ENCODE measurements at places on chromosomes 6 and 20.

GRCh38 chr20:35617397-35618262 lies 2.0 kb downstream of the SPAG4 start:
- peaks cover 15% of the 10 kb centered on the region for H3K36me3 ChIP-seq
- peak overlapping the region; percentile 56 for H3K4me3 ChIP-seq
- H3K27ac ChIP-seq = peak overlapping the region; percentile 74
- peak; percentile 72 for DNase-seq
- H3K4me1 ChIP-seq = peaks cover 23% of the 10 kb centered on the region

- H3K27me3 ChIP-seq = no peaks in the 10 kb centered on the region
- DNase-seq = no peak
- H3K27ac ChIP-seq = no peak overlapping the region
- H3K4me1 ChIP-seq = peaks cover 13% of the 10 kb centered on the region
These were observed 69.2 kb upstream of the SIRPA start for GRCh38 chr20:1825938-1826445.

GRCh38 chr6:88599571-88599970 lies 363.8 kb downstream of the RNGTT start:
- H3K27ac ChIP-seq = no peak overlapping the region
- H3K36me3 ChIP-seq = no peaks in the 10 kb centered on the region
- no peak for DNase-seq
- H3K4me1 ChIP-seq = no peaks in the 10 kb centered on the region
- H3K27me3 ChIP-seq = no peaks in the 10 kb centered on the region

DNA sequence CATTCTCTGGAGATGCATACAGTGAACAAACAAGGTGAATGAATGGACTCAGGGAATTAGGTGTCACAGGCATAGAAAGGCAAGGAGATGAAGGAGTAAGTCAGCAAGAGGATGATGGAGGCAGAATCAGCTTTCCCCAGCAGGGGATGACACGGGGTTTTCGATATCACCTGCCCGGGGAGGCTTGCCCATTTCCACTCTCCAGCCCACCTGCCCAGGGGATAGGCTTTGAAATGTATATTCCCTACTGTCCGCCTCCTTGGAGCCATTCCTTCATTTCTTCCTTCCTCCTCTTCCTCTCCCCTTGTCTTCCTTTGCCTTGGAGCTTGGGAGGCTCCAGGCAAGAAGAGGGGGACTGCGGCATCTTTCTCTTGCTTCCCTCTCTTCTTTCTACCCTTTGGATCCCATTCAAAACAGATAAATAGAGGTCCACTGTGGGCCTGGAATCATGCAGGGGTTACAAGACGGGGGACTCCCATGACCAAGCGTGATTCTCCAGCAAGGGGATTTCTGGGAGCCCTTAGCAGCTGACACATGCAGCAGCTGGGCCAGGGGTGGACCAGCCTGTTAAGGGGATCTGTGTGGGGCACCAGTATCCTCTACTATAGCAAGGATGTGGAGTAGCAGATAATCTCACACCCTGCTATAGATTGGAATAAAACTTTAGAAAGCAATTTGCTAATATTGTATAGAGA lies 23.5 kb upstream of the RNF24 start:
- no peak overlapping the region for H3K4me3 ChIP-seq
- DNase-seq = no peak
- no peaks in the 10 kb centered on the region for H3K27me3 ChIP-seq
- H3K4me1 ChIP-seq = peaks cover 18% of the 10 kb centered on the region
- H3K36me3 ChIP-seq = no peaks in the 10 kb centered on the region

- H3K36me3 ChIP-seq = no peaks in the 10 kb centered on the region
- H3K4me1 ChIP-seq = peaks cover 33% of the 10 kb centered on the region
- peak overlapping the region; percentile 83 for H3K27ac ChIP-seq
- H3K27me3 ChIP-seq = peaks cover 17% of the 10 kb centered on the region
These were observed 2.1 kb downstream of the MAFB start for GRCh38 chr20:40686893-40687292.

- peak overlapping the region; percentile 82 for H3K4me3 ChIP-seq
- DNase-seq = no peak
- no peaks in the 10 kb centered on the region for H3K27me3 ChIP-seq
- H3K27ac ChIP-seq = peak overlapping the region; percentile 100
- peaks cover 35% of the 10 kb centered on the region for H3K4me1 ChIP-seq
These were observed 525 bp downstream of the PNRC1 start for GRCh38 chr6:89081129-89081422.

- peaks cover 44% of the 10 kb centered on the region for H3K4me1 ChIP-seq
- DNase-seq = peak; percentile 45
- peak overlapping the region; percentile 7 for H3K27ac ChIP-seq
- no peaks in the 10 kb centered on the region for H3K36me3 ChIP-seq
- H3K4me3 ChIP-seq = no peak overlapping the region
These were observed 40.0 kb upstream of the TAF8 start for GRCh38 chr6:42010185-42010891.

GRCh38 chr6:1629316-1629715 lies 19.6 kb downstream of the FOXC1 start:
- no peak overlapping the region for H3K4me3 ChIP-seq
- H3K36me3 ChIP-seq = no peaks in the 10 kb centered on the region
- H3K27ac ChIP-seq = no peak overlapping the region
- no peak for DNase-seq

GRCh38 chr20:43985608-43986316 lies 71.1 kb downstream of the TOX2 start:
- no peaks in the 10 kb centered on the region for H3K36me3 ChIP-seq
- H3K27me3 ChIP-seq = no peaks in the 10 kb centered on the region
- DNase-seq = no peak
- H3K4me3 ChIP-seq = no peak overlapping the region

- H3K27me3 ChIP-seq = peaks cover 11% of the 10 kb centered on the region
- peaks cover 26% of the 10 kb centered on the region for H3K4me1 ChIP-seq
- peak; percentile 88 for DNase-seq
- peak overlapping the region; percentile 1 for H3K4me3 ChIP-seq
- H3K36me3 ChIP-seq = no peaks in the 10 kb centered on the region
- peak overlapping the region; percentile 55 for H3K27ac ChIP-seq
These were observed 39.8 kb upstream of the SLCO4A1 start for GRCh38 chr20:62602550-62602949.

DNA sequence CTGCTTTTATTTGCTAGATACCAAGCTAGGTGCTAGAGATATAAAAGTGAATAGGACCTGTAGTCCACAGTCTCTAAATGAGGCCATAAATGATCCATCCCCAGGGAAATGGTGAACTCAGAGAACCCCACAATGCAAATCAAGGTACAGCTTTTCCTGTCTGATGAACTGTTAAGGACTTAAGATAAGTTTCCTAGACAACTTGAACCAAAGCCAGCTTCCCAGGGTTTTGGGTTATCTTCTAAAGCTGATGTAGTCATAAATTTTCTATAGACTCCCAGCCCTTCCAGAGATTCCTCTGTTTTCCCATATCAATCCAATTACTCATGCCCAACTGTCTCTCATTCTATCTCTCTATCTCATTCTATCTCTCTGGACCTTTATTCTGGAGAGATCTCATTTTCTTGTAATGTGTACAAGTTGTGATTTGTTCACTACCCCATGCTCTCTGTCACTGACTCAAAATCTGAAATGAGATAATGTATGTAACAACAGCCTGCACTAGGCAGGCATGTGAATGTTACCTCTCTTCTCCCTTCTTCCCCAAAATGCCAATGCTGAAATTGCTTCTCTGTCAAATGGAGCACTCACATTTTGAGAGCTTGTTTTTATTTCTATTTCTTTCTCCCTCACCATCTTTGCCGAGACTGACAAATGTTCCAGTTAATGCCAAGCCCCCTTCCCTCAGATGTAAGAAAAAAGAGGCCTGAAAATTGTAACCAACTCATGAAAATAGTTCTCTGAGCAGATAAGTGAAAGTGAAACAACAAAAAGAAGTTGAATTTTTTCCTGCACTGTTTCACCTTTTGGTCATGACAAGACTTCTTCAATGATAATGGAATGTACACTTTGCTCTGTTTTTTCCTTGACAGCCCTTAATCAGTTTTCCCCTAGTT lies 279.9 kb downstream of the SLC35F1 start:
- H3K4me3 ChIP-seq = no peak overlapping the region
- DNase-seq = no peak
- H3K4me1 ChIP-seq = no peaks in the 10 kb centered on the region
- H3K36me3 ChIP-seq = no peaks in the 10 kb centered on the region

DNA sequence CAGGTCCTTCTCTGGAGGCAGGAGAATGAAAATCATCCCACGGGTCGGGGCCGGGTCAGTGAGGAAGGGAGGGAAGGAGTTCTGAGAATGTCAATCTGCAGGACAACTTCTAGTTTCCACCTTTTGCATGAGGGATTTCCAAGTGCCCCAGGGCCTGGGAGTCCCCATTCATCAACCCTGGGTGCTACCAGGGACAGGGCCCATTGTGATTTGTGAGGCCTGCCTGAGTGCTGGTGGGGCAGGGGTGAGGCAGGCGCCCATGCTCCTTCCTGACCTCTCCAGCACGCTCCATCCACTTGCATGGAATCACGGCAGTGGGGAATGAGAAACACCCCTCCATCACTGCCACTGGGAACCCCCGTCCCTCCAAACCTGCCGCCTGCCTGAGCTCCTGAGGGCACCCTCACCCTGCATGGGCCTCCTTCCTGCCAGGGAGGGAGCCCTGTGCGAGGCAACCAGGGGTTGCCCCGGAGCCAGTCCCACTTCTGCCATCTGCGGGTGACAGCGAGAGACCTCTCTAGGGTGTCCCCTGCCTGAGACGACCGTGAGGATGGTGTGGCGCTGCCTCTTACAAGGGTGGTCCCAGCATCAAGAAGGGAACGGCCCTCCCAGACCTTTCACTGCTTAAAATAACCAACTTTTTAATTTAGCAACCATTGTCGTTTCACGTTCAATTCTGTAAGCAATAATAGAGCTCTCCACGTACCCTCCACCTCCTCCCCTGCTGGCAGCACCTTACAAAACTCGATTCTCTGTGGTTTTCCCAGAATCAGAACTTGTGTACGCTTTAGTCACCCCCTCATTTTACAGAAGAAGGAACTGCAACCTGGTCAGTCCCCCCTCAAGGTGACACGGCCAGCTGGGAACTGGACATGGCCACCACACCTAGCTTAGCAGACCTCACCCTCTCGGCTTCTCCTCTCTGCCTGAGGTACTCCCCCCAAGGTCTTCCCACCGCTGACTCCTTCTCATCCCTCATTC lies 28.6 kb downstream of the PMEPA1 start:
- no peak overlapping the region for H3K27ac ChIP-seq
- peaks cover 14% of the 10 kb centered on the region for H3K4me1 ChIP-seq
- no peak for DNase-seq
- no peaks in the 10 kb centered on the region for H3K36me3 ChIP-seq

DNA sequence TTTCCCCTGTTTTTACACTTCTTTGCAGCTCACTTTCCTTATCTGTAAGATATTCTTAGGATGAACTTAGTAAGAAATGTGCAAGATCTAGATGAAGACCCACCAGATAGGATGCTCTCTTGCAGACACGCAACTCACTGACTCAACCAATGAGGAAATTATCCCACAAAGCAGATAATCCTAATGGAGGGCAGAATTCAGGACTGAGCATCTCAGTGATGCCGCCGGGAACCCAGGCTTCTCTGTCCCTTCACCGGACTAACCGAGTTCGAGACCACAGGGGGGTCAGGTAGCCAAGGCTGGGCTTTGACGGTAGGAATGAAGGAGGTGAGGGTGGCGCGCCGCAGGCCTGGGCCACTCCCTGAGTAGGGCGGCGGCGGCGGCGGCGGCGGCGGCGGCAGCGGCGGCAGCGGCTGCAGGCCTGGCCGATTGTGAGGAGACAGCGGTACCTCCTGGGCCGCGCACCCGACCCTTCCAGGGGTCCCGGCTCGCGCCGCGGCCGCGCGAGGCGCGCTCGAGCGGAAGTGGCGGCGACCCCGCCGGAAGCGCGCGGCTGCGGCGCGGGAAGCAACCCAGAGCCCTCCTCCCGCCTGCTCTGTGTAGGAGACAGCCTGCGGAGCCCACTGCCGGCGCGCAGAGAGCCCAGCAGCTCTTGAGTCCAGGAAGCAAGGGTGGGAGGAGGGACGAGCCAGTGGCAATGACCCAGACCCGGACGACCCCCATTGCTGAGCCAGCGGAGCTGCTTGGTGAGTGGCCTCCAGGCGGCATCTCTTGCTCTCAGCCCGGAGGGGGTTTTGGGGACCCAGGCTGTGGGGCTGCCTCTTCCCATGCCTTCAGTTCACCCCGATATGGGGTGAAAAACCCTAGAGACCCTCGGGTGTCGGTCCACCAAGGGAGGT lies at the start of gene KHDC1:
Gene KHDC1, minus strand, starts transcription at position 526 of the 899 bp plus-strand sequence. CDS start 20,679 bp downstream, outside the sequence.
- no peaks in the 10 kb centered on the region for H3K36me3 ChIP-seq
- peaks cover 6% of the 10 kb centered on the region for H3K4me1 ChIP-seq
- peak within 1 kb of the TSS; percentile 73 for H3K4me3 ChIP-seq
- H3K27ac ChIP-seq = peak within 1 kb of the TSS; percentile 67
- no peaks in the 10 kb centered on the region for H3K27me3 ChIP-seq
- peak; percentile 78 for DNase-seq

GRCh38 chr6:148501178-148501590 lies 158.5 kb downstream of the SASH1 start:
- no peaks in the 10 kb centered on the region for H3K36me3 ChIP-seq
- no peak overlapping the region for H3K4me3 ChIP-seq
- H3K27ac ChIP-seq = no peak overlapping the region
- no peak for DNase-seq
- H3K4me1 ChIP-seq = peaks cover 16% of the 10 kb centered on the region

GRCh38 chr20:49603209-49603627 lies 35.3 kb upstream of the PTGIS start:
- DNase-seq = no peak
- peaks cover 4% of the 10 kb centered on the region for H3K4me1 ChIP-seq
- H3K36me3 ChIP-seq = no peaks in the 10 kb centered on the region
- H3K4me3 ChIP-seq = no peak overlapping the region

DNA sequence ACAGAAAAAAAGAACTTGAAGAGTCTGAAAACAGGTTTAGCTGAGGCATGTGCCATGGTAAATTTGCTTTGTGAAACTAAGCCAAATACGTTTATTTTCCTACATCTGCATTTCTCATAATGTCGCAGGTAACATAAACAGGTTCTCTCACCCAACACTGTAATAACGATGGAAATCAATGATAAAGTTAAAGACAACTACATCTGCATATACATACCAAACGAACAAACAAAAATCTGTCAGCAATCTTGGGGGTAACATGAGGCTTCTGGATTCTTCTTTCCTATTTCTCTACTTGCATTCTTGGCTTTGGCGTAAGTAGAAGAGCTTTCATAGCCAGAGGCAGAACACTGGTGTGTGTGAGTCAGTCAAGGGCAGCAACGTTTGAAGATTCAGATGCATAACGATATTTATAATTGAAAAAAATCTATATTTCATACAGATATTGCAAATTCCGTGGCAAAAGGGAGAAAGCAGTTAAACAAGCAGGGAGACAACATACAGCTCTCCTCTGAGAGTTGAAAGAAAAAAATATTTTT lies 195.1 kb downstream of the EDN1 start:
- DNase-seq = no peak
- no peaks in the 10 kb centered on the region for H3K4me1 ChIP-seq
- no peaks in the 10 kb centered on the region for H3K27me3 ChIP-seq
- H3K36me3 ChIP-seq = no peaks in the 10 kb centered on the region

GRCh38 chr6:35149891-35150566 lies 8.9 kb upstream of the TCP11 start:
- H3K4me1 ChIP-seq = no peaks in the 10 kb centered on the region
- H3K27ac ChIP-seq = no peak overlapping the region
- no peaks in the 10 kb centered on the region for H3K27me3 ChIP-seq
- H3K4me3 ChIP-seq = no peak overlapping the region
- H3K36me3 ChIP-seq = no peaks in the 10 kb centered on the region

All from upper lobe of right lung (tissue), 1 donor.